D721Med (cell line): ENCODE measurements at places on chromosomes 6 and 20.

DNA sequence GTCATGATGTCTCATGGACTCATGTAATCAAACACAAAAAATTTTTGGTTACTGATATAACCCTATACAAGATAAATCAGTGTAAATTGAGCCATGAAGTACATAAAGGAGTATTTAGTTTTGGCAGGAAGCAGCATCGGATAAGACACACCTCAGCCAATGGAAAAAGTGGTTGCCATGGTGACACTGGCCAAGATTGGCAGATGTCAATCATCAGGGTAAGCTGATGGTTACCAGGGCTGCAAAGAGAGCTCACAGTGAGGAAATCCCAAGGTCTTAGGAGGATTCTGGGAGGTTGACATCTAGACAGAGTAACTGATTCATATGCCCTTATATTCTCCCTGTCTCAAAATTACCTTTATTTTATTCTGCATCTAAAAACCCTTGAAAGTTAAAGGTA is 203.8 kb upstream of the PCSK2 start:
- no peak for DNase-seq

- no peak for DNase-seq
Observed at GRCh38 chr6:38774929-38775707, 60.0 kb downstream of the DNAH8 start.

- no peak for DNase-seq
Observed at GRCh38 chr6:41599852-41600445, 38.3 kb upstream of the MDFI start.

DNA sequence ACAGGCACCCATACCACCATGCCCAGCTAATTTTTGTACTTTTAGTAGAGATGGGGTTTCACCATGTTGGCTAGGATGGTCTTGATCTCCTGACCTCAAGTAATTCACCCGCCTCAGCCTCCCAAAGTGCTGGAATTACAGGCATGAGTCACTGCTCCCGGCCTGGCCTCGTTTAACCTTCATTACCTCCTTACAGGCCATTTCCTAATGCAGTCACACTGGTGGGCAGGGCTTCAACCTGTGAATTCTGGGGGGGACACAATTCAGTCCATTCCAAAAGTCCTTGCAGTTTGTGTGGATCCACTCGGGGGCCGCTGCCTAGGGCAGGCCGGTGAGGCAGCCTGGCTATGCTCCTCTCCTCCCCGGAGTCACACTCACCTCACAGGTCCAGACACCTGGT is 112.4 kb upstream of the SNX9 start:
- no peak for DNase-seq

DNA sequence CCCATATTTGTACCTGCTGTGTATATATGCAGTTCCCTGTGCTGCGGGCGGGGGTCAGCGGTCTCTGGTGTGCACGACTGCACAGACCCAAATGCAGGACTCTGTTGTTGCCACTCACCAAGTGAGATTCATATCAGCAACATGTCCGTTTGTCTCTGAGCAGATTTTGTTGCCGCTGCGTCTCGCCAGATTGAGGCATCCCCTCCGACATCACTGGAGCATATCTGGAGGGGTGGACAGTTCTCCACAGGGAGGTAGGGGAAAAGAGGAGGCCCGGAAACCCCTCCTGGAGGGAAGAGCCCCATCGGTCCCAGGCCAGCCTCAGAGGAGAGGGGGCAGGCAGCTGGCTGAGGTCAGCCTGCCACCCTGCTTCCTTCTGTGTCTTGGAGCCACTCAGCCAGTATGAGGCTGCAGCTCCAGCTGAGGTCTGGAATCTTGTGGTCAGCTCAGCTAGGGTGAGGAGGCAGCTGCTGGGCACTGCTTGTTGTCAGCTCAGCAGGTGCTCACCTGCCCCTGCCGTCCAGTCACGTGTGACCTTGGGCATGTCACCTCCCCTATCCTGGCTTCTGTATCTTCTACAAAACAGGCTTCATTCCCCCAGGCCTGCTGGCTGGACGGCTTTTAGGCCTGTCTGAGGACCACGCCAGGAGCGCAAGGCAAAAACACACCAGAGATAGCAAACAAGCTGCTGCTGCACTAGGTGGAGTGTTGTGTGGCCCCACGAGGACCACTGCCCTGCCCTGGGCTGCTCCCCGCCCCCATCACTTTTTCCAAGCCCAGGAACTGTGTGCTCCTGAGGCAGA is 47.1 kb downstream of the HNF4A start:
- no peak for DNase-seq

DNA sequence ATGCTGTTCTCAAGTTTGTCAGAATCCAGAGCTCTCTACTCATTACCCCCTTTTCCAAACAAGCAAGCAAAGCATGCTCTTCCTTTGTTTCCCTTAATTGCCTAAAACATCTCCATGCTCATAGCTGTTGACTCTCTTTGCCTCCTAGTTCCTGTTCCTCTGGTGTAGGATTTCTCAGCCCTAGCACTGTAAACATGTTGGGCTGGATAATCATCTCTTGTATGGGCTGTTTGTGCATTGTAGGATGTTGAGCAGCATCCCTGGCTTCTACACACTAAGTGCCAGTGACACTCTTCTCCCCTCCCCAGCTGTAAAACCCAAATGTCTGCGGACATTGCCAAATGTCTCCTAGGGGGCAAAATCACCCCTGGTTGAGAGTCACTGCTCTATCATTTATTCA is 14.0 kb downstream of the PPARD start:
- no peak for DNase-seq

DNA sequence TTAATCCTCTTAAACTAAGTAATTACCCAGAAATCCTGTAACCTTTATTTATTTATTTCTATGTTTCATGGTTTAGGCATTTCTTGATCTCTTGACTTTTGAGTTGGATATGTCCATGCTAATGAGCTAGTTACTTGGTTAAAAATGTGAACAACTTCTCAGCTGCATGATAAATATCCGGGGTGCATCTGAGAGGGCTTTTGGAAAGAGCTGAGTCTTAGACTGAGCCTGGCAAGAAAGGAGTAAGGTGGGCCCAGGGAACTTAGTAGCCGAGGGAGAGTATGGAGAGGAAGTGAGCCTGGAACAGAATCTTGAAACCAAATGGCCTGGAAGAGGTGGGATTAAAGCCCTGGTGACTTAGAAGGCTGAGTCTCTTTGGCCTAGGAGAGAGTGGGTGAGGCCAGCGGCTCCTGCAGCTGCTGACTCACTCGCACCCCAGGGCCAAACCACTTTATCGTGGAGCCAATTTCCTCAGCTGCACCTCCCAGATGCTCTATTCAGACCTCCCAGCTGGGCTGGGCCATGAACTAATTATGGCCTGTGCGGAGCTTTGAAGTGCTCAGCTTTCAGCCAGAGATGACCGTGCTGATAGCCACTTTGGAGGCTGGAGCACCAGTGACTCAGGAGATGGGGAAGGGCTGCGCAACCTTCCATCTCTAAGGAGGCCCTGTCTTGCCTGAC is 19.1 kb downstream of the TGM3 start:
- DNase-seq, result no peak

DNA sequence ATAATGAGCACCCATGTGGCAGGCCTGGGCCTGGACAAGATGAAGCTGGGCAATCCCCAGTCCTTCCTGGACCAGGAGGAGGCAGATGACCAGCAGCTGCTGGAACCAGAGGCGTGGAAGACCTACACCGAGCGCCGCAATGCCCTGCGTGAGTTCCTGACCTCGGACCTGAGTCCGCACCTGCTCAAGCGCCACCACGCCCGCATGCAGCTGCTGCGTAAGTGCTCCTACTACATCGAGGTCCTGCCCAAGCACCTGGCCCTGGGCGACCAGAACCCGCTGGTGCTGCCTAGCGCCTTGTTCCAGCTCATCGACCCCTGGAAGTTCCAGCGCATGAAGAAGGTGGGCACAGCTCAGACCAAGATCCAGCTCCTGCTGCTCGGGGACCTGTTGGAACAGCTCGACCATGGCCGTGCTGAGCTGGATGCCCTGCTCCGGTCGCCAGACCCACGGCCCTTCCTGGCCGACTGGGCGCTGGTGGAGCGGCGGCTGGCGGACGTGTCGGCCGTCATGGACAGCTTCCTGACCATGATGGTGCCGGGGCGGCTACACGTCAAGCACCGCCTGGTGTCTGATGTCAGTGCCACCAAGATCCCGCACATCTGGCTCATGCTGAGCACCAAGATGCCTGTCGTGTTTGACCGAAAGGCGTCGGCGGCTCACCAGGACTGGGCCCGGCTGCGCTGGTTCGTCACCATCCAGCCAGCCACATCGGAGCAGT is 1.9 kb downstream of the FNDC11 start:
- DNase-seq, result no peak

DNA sequence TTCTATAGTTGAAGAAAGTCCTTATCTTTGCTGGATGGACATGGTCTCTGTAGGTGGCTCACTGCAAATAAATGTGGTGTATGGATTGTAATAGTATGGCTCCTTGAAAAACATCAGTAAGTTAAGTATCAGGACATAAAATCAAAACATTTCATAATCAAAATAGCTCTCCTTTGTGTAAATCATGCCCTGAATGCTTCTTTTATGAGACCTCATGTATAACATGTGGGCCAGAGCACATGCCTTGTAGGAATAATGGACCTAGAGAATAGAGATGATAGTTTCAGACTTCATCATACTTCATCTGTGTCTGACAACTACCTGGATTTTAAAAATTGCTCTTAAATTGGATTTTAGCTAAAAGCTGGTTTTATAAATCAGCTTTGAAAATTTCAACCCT is 159.9 kb downstream of the ASCC3 start:
- no peak for DNase-seq

- no peak for DNase-seq
Observed at GRCh38 chr6:147693181-147693580, 184.7 kb downstream of the SAMD5 start.

- DNase-seq, result no peak
Observed at GRCh38 chr6:75830959-75831885, 82.2 kb downstream of the MYO6 start.

- DNase-seq, result no peak
Observed at GRCh38 chr6:38570750-38571149, 69.0 kb downstream of the BTBD9 start.

DNA sequence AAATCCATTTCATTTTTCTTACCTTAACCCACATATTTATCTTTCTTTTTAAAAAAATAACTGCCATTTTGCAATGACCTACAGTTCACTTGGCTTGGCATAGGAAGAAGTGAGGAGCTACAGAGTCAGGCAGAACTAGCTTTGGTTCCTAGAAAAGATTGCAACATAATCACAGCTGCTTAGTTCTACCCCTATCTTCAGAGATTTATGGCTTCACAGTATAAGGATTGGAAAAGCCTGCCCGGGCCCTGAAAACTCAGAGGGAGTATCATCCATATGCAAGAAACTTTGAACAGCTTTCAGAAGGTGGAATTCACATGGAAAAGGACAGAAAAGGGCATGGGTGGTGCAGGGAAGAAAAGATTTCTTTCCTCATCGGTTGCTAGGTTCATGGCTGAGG is 774.3 kb upstream of the CHD6 start:
- no peak for DNase-seq

DNA sequence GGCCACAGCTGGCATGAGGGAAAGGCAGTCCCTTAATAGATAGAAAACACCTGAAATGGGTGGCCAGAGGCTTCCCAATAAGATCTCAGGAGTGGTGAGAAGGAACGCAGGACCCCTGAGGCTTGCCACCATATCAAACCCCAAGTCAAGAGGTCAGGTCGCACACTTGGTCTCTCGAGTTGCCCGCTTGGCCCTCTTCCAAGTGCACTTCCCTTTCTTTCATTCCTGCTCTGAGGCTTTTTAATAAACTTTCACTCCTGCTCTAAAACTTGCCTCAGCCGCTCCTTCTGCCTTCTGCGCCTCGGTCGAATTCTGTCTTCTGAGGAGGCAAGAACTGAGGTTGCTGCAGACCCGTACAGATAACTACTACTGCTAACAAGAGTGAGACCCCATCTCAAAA is 64.2 kb downstream of the SLC2A10 start:
- DNase-seq, result no peak

DNA sequence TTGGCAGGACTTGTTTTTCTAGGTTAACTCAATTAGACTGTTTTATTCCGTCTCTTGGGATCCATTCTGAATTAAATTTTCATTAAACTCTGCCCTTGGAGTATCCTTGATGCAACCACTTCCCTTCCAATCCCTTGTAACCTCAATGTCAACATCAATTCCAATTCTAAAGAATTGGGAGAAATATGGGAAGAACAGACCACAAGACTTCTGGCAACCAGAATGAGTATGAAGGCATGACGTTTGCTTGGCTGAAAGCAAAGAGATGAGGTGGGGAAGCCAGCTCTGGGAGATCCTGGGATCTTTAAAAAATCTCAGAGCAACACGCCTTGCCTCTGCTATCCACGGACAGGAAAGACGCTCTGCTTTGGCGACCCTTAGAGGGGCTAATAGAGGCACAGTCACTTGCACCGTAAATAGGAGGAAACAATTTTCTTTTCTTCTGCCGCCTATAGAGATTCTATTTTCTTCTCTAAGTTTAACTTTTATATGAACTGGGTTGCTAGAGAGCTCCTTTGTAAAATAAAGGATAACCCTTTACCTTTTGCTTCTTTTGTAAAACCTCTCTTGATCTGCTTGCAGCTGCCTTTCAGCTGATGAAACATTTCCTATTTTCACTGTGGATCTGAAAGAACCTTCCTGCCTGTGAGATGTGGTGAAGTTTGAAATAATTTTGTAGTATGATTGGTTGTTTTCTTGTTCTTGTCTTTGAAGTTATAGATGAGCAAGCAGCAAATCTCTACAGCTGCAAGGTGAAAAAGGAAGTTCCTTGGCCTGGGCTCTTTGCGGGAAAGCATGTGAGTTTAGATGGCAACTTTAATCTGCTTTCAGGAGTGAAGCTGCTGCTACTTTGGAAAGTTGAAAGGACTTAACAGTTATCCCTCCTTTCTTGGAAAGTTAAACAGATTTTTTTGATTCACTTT is at the start of gene ASIP:
Gene ASIP, plus strand, starts transcription at position 731 of the 923 bp plus-strand sequence. CDS start 18,952 bp downstream, outside the sequence.
- no peak for DNase-seq

- DNase-seq, result no peak
Observed at GRCh38 chr6:138638604-138639003, 135.0 kb upstream of the CCDC28A start.
